ENCODE measurements at places on chromosomes 7 and 10. TPM values are rescaled to one million over a fixed set of nuclear protein-coding genes. Genes with fewer than 3 reads are reported as not detected.

DNA sequence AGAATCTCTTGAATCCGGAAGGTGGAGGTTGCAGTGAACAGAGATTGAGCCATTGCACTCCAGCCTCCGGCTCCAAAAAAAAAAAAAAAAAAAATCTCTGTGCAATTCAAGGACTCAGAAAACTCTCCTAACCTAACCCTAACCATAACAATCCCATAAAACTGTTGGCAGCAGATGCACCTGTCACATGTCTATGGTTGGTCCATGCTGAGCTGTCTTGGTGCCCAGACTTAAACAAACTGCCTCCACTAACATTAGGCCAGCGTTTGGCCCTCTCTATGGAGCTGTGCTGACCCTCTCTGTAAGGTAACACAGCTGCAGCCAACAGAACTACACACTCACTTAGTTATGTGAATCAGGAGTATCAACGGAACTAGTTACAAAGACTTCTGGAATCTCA is 132.5 kb upstream of the PTER start:
- DNase-seq = no peak

Gene DNAH11
- 1.9 TPM for polyA plus RNA-seq

GRCh38 chr7:42090806-42091205 is 146.2 kb downstream of the GLI3 start:
- no peak for DNase-seq

Gene PRKCQ
- 16.0 TPM for polyA plus RNA-seq

- DNase-seq = no peak
Measured at GRCh38 chr7:151448261-151449252, 8.6 kb upstream of the CRYGN start.

GRCh38 chr10:117761695-117762094 is 219.1 kb downstream of the EMX2 start:
- DNase-seq = no peak

Gene SPDYE2B
- 3.3 TPM for polyA plus RNA-seq

DNA sequence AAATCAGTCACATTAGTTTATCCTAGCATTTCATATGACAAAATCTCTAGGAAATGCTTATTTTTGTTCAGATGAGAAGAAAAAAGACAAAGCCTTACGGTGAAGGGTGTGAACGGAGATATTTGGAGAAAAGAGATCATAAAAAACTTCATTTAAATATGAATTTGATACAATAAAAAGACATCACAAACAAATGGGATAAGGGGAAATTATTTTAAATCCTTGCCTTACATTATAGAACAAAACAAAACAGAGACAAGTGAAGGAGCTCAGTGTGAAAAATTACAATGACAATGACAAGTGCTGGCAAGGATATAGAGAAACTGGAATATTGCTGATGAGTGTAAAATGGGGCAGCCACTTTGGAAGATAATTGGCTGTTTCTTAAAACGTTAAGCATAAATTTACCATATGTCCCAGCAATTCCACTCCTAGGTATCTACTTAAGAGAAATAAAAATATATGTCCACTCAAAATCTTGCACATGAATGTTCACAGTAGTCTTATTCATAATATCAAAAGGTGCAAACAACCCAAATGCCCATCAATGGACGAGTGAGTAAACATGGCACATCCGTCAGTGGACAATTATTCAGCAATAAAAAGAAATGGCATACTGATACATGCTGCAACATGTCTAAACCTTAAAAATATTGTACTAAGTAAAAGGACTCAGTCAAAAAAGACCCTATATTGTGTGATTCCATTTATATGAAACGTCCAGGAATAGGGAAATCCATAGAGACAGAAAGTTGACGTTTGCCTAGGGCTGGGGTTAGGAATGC is 66.1 kb upstream of the RAPGEF5 start:
- no peak for DNase-seq

DNA sequence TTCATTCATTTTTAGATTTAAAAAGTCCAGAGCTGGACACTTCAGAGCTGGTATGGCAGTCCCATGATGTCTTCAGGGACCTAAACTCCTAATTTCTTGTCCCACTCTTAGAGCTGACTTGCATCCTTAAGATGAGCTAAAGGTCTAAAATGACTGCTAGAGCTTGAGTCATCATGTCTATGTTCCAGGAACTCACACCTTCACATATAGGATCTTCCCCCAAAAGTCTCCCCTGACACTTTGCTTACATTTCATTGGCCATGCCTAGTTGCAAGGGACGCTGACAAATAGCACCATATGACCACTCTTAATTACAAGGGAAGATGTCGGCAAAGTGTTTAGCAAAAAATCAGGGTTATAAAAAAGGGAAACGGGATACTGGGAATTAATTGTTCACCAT is 10.4 kb upstream of the AOAH start:
- DNase-seq = no peak

GRCh38 chr7:41640487-41640886 is 62.4 kb downstream of the INHBA start:
- DNase-seq = no peak

Gene AMZ1
- 0.43 TPM for polyA plus RNA-seq

Gene PGAM2
- 1.2 TPM for polyA plus RNA-seq

DNA sequence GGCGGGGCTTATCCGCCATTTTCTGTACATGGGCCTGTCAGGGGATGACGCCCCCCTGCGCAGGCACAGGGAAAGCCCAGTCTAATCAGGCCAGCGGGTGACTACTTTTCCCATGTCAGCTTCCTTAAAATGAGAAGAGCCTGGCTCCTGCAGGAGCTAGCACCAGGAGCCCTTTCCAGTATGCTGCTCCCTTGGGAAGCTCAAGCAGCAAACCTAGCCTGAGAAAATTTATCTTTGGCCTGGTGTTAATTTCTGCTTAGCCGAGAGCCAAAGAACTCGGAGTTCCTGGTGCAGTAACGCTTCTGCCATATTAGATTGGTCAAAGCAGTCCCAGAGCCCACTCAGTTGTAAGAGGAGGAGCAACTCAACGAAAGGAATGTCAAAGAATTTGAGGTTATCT is 239.0 kb upstream of the PHYHIPL start:
- DNase-seq = no peak

- DNase-seq = no peak
Measured at GRCh38 chr10:8156918-8157317, 102.4 kb downstream of the GATA3 start.
